ENCODE measurements at places on chromosomes 3 and 15. TPM values are rescaled to one million over a fixed set of nuclear protein-coding genes. Genes with fewer than 3 reads are reported as not detected.

CPEB1 gene
- total RNA-seq, result 1.3 TPM

SLC12A1 gene
- total RNA-seq, result not detected

ATP13A5 gene
- 0.09 TPM for total RNA-seq

MUSTN1 gene
- 165 TPM for total RNA-seq

DMXL2 gene
- total RNA-seq, result 18.7 TPM

LMOD3 gene
- total RNA-seq, result 90.3 TPM

SERPINI1 gene
- total RNA-seq, result 10.1 TPM

CD200 gene
- total RNA-seq, result 7.5 TPM

PRR20G gene
- total RNA-seq, result not detected

ZNF80 gene
- total RNA-seq, result 0.04 TPM

AGBL1 gene
- 18.1 TPM for total RNA-seq

Measured in muscle of leg (tissue), 16 donors.